ENCODE measurements at places on chromosomes 16 and 17. TPM values are rescaled to one million over a fixed set of nuclear protein-coding genes. Genes with fewer than 3 reads are reported as not detected.

KRT12 gene
- total RNA-seq, result not detected

SLC25A39 gene
- total RNA-seq, result 243 TPM

NTN3 gene
- 9.4 TPM for total RNA-seq

KRT39 gene
- total RNA-seq, result not detected

DNA sequence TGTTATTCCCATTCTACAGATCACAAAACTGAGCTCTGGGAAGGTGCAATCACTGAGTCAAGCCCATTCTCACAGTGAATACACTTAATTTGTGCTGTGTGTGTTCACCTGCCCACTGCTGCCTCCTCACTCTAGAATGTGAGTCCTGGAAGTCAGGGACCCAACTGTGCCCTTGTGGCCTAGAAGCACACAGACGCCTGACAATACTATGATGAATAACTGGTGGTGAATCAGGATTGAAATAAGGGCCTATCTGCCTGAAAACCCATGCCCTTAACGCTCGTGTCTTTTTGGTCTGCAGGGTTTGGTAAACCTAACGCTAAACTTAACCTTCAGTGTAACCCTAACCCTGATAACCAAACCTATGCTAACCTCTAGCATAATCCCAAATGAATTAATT is 80.3 kb downstream of the ZNF423 start:
- no peak for DNase-seq

GRCh38 chr16:62036101-62036801 is at the start of gene CDH8:
Gene CDH8 (minus strand): TSS chr16:62036438. CDS start chr16:62021403, 15,035 bp downstream.
- no peak for DNase-seq

GRCh38 chr16:58499615-58500351 is at the start of gene NDRG4:
Gene NDRG4 (plus strand): TSS chr16:58500143. CDS start chr16:58500249, 106 bp downstream.
- DNase-seq, result peak; percentile 92

DNA sequence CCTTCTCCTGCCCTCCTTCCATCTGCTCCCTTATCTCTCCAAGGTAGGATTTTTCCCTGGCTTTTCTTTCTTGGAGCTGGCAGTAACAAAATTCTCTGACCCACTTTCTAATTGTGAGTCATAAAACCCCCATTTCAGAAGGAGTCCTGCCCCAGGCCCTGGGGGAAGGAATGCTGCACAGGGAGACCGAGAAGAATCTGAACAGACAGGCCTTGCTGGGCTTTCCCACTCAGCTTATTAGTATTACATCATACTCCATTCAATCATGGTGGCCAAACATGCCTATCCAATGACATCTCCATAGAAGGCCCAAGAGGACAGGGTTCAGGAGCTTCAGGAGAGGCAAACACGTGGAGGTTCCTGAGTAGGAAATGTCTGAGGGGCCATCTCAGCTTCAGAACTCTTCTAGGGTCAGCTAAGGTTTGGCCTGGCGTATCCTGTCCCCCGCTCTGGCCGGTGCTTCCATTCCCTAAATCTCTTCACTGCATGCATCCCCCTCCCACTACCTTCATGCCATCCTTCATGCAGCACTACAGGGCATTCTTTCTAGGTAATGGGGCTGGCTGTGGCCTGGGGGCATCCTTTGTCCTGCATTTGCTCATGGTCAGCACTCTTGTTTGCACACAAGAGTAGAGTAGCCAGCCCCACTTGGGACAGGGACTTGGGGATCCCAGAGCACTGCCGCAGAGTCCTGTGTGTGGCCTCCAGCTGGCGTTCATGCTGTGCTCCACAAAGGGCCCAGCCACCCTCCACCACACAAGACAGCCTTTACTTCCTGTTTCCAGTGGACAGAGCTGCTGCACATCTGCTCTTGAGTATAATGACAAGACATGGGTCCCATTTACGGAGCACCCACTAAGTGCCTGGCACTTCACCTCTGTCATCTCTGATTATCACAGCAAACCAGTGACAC is 8.2 kb downstream of the SLC6A2 start:
- DNase-seq, result no peak

DNA sequence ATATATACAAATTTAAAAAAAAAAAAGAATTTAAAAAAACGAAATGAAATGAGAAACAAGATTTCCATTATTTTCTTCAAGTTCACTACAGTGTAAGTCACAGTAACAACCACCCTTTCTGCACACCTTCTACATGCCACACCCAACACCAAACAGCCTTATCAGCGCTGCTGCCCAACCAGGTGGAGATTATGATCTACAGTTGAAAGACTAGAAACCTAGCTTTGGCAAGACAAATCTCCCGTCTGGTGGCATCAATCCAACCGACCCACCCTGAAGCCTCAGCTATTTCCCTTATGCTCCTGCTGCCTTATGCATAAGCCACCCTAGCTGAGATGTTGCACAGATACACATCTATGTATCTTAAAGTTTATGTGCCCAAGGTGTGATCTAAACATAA is 60.8 kb downstream of the PARN start:
- no peak for DNase-seq

- DNase-seq, result no peak
Measured at GRCh38 chr17:48711128-48711527, 11.2 kb downstream of the PRAC1 start.

- no peak for DNase-seq
Measured at GRCh38 chr16:48000622-48001021, 155.2 kb downstream of the ABCC12 start.

GRCh38 chr16:13300066-13300840 is 398.9 kb downstream of the SHISA9 start:
- DNase-seq, result no peak

GRCh38 chr17:18959071-18959844 is 7.3 kb downstream of the SLC5A10 start:
- DNase-seq, result peak; percentile 23
